ENCODE measurements at places on chromosomes 1 and 21.
A peak's percentile ranks its signal among the peaks of the same experiment; 100 is the strongest.

DNA sequence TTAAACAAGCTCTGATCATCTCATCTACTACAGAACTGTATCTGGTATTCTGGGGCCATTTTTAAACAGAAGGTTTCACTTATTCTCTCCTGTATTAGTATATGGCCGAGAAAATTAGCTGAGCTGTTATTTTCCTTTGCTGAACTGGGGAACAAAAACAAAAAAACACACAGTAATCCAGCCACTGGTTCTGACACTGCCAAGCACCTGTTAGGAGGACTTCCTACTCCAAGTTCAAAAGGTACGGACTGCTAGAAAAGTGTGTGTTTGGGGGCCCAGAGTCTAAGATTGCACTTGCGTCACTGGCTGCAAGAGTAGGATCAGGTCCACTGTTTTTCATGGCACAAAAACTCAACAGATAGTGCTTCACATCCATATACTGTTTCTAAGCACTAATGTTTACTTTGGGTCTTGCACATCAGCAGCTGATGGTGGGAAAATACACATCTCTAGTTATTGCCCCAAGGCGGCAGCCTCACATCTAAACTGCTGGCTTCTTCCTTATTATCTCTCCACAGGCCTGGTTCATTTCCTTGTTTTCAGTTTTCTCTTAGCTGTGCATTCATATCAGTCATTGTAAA, 226.1 kb downstream of the FGGY start:
- no peak for DNase-seq

DNA sequence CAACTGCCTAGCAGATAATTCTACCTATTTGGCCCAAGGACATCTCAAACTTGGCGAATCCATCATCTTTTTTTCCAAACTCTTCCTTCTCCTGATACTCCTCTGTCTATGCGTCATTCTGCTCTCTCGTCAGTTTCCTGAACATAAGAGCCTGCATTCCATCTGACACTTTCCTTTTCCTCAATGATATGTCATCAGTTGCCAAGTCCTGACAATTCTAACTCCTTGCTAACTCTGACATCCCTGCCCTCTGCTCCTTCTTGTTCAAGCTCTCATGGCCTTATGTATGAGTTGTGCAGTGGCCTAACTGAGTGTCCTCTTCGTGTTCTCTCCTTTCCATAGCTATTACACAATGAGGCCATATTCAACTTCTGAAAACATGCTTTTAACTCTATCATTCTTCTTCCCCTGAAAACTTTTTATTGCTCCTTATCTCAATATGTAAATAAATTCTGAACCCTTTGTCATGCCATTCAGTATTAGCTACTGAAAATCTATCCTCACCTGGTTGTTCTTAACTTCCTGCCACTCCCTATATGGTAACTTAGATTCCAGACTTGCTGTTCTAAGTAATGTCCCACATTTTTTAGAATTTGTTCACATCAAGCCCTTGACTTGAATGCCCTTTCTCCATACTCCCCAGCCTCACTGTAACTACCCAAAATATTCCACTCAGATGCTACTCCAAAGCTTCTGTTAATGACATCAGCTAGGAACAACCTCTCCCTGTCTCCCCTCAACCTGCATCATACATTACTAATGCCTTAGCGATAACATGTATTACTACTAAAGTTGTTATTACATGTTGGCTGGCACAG, 11.5 kb downstream of the PALMD start:
- DNase-seq = no peak

DNA sequence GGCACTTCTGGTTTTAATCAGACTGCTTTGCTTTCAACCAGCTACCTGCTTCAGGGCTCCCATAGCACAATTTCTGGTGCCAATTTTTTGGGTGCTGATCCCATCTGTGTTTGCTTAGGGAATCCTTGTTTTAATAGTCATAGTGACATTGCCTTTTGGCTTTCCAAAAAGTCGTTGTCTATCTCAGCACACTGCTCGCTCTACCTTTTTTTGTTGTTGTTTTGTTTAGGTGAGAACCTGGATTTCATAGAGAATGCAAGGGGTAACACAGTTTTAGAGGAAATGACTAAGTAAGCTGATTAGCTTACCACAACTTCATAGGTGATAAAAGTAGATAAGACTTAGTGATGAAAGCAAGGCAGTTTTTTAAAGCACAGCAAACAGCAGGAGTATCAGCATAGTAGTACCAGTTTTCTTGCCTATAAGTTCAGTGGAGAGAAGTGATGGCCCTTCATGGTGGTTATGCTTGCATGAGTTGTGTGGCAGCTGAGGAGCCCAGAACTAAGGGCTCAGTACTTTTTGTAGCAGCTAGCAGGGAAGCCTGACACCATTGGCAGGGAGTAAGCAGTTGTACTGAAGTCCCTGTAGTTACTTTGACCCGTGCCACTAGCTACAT, 31.3 kb downstream of the NEK7 start:
- no peak for DNase-seq

DNA sequence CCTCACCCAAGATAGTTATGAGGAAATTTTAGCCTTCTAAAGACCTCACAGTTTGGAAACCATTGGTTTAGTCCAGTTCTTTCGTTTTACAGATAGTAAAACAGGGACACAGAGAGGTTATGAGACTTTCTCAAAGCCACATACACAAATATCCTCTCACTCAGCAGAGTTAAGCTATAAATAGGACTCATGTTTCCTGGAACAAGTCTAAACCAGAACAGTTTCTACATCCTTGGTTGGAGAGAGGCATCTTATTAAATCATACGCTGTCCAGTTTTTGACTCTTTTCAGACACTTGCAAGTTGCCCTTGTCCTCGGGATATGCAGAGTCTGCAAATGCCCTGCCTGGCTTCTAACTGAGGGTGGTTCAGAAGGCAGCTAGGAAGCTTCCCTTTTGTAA, 462.1 kb upstream of the DEPDC1 start:
- no peak for DNase-seq

GRCh38 chr1:44524655-44525500, 119.8 kb downstream of the RNF220 start:
- DNase-seq = no peak

GRCh38 chr1:55053265-55053954, 14.1 kb downstream of the PCSK9 start:
- no peak for DNase-seq

DNA sequence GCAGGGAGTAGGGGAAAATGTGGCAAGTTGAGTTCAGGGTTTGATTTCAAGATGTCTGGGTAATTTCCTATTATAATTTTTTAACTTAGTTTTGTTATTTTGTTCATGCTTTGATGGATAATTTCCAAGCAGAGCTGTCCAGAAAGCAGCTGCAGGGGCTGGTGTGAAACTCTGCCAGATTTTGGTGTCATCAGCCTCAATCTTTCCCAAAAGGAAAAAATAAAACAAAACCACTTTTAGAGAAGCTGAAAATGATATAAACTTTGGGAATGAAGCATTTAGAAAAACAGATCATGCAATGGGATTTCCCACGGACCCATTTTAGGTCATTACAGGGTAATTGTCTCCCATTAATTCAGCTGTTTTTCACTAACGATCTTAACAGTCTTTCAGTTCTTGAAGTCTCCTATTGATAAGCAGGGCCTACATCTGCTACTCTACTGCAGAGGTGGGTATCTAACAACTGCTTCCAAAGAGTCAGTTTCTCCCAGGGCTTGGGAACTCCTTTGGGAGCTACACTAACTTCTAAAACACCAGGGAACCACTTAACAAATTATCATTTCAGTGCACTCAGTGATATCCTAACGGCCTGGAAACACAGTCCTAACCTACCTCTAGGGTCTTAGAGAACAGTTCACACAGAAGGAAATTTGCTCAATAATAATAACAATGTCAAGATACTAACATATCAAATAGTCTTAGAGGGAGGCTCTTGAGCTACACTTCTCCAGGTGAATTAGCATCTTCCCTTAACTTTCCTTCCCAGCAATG, 12.3 kb downstream of the ZNF436 start:
- DNase-seq = no peak

DNA sequence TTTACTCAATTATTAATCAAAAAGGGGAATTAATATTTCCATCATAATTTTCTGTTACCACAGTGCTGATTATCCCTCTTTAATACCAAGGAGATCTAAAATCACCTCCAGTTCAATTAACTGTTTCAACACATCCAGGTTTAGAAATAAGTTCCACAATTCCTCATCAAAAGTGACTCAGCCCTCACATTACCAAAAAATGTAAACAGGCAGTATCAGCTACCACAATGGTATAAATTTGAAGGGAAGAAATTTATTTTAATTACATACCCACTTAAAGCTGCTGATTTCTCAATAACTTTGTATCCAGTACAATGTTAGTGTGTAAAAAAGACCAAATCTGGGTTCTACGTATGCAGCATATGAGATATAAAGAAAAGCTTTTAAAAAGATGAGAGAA, 51.9 kb downstream of the EIF4G3 start:
- no peak for DNase-seq

DNA sequence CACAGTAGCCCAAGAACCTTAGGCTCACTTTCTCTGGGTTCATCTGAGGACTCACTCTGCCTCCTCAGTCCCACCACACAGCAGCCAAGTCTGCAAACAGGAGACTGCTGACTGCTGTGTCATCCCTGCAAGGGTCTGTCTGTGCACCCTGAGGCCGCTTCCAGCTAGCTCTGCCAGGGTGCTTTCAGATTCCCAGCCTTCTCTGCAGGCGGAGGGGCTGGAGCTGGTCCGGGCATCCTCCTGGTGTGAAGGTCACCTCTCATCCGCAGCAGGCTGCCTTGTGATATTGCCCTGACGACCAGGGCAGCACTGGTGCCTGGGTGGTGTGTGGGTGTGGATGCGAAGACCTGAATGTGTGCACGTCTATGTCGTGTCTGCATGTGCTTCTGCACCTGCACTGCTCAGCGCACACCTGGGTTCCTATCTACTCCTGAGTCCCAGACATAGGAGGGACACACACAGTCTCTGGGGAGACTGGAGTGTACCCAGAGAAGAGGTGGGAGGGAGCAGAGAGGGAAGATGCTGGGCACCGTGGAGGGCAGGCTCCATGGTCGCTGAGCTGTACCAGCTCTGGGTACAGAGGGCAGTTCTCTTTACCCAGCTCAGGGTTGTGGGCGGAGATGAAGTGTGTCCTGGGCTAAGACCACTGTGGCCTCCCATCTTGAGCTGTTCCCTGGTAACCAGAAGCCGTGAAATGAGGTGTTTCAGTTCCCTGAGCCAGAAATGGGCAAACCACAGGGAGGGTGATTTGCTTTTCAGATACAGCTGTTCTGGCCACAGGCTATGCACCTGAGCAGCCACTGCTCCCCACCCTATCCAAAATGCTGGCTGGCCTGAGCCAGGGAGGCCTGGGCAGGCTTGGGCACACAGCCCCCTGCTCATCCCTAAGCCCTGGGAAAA, 160.9 kb upstream of the CSF3R start:
- DNase-seq = no peak

- no peak for DNase-seq
These were observed 413.9 kb downstream of the LRRIQ3 start for GRCh38 chr1:73784026-73784425.

- DNase-seq = no peak
These were observed 242.4 kb upstream of the CSF3R start for GRCh38 chr1:36725151-36725550.

GRCh38 chr1:75632350-75632949, 21.5 kb upstream of the SLC44A5 start:
- DNase-seq = peak; percentile 45

- no peak for DNase-seq
These were observed 7.4 kb downstream of the CHI3L2 start for GRCh38 chr1:111234866-111235265.

GRCh38 chr1:91428182-91428798, 23.7 kb upstream of the HFM1 start:
- DNase-seq = no peak

GRCh38 chr1:192160196-192160595, 1.9 kb downstream of the RGS18 start:
- DNase-seq = no peak

All from D341Med (cell line).